ENCODE measurements at places on chromosomes 11 and 22.

GRCh38 chr22:50085211-50085972, at the start of gene MLC1:
Gene MLC1, minus strand, starts transcription at chr22:50085426. Its CDS starts 524 bp downstream, at chr22:50084902.
- no peak for DNase-seq

DNA sequence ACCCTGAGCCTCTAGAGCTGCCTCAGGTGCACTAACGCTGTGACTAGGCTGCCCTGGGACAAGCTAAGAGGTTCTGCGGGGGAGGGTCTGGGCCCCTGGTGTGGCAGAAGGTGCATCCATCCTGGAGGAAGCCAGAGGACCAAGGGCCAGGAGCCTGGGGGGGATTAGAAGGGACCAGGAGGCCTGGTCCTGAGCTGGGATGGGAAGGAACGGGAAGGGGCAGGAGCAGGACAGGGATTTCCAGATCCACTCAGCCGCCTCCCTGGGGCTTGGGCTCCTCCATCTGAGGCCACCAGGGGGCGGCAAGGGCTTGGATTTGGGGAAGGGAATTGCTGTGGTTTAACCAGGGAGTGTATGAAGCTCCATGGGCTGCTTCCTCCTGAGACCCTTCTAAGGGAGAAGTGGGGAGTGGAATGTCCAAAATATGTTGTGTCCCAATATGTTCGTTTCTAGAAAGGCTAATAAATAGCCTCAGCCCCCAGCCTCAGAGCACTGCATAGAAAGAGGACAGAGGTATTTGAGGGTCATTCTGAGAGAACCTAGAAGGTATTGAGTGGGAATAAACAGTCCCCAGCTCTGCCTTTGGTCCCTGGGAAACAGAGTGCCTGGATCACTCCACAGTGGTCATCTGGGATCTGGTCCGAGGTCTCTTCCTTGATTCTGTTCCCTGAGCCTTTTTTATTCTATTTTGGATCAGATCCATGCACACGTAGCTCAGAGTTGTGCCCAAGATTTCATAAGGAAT, 17.4 kb upstream of the PRAME start:
- no peak for DNase-seq

DNA sequence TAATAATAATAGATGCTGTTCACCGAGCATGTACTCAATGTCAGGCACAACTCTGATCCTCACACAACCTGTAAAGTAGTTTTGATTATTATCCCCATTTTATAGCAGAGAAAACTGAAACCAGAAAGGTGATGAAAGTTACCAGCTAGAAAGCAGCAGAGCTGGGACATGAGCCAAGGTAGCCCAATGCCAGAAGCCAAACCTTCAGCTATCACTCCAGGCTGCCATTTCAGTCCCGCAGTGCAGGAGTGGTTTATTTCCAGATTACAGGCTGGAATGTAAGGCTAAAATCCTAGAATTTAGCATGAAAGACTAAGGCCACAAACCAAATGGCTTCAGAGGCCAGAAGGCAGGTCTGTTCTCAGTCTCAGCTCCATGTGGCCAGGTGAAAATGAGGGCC, 108.8 kb downstream of the TENM4 start:
- no peak for DNase-seq

DNA sequence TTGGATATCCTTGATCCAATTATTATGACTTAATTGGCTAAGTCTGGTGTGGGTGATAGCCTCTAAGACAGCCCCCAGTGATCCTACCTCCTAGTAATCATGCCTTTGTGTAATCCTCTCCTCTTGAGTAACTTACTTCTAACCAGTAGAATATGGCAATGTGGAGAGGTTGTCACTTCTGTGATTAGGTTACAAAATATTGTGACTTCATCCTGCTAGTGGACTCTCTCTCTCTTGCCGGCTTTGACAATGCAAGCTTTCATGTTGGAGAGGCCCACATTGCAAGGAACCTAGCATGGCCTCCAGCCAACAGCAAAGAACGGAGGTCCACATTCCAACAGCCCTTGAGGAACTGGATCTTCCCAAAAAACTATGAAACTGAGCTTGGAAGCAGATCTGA, 19.5 kb downstream of the YPEL4 start:
- no peak for DNase-seq

- DNase-seq, result no peak
Measured at GRCh38 chr11:128235426-128235825, 351.9 kb downstream of the ETS1 start.

- no peak for DNase-seq
Measured at GRCh38 chr11:65526744-65527143, 1.9 kb downstream of the SCYL1 start.

- no peak for DNase-seq
Measured at GRCh38 chr11:70751142-70751734, 352.9 kb downstream of the CTTN start.

DNA sequence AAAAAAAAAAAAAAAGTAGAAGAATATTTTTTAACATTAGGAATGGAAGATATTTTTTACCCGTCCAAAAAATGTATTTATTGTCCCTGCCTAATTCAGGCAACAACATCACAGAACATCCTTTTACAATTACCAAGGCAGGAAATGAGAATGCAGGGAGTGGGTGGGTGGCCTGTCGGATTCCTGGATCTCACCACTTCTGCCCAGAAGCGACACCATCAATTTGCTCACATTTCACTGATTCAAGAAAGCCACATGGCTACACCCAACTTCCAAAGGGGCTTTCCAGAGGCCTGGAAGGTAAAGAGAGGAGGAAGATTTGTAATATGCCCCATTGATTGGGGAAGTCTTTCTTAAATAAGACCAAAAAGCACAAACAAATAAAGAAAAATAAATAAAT, 93.8 kb upstream of the CLPB start:
- no peak for DNase-seq

DNA sequence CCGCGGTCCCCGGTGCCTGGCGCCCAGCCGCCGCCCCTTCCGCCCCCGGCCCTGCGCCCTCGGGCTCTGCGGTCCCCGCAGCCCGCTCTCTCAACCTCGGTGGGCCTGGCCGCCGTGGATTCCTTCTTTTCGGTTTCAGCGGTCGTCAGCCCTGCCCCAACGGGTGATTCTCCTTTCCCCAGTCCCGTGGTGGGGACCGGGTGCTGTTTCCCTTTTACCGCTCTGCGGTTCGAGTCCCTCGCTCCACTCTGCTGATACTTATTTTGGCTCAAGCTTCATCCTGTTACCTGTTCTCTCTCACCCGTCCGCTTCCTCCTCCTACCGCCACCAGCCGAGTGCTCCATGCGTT, 494 bp downstream of the ZDHHC5 start:
- peak; percentile 25 for DNase-seq

DNA sequence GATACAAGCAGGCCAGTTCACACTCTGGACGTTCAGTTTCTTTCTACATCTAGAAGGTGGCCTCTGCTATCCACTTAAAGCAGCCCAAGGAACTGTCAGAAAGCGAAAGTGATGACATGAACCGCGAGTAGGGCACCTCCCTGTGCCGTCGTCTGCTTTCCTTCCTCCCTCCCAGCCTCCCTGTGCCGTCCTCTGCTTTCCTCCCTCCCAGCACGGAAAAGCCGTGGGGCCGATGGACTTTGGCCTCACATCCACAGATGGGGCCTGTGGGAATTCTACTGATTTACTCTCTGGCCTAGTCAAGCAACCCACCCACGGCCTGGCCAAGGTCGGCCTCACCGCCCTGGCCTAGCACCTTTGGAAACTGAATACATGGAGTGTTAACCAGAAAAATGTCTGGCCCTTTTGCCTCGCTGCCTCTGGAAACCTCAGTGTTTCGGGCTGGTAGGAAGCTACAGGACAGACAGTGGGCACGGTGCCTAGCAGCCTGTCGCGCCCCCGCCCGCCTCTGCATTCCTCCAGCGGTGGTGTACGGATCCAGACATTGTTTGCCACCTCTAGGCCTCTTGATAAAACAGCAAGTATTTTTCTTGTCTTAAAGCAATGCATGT, 14.2 kb downstream of the PEX26 start:
- DNase-seq, result no peak

DNA sequence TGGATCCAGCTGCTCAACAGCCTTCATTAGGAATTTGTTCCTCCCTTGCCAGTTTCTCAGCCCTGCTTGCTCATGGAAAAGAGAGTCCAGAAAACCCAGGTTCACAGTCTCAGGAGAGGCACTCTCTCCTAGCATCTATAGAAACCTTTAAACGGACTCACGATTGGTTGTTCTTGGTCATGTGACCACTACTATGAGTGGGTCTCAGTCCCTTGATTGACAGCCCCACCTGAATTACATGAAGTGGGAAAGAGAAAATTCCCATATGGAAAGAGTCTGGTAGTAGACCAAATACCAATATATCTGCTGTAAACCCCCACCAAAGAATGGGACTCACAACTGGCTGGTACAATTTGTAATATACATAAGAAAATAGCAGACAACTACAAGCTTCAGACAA, 54.4 kb downstream of the COMMD9 start:
- no peak for DNase-seq

- DNase-seq, result no peak
Measured at GRCh38 chr11:20596205-20597153, 2.9 kb upstream of the SLC6A5 start.

All from activated T-helper 1 cell treated with Interleukin-2 at 50 U/mL for 16 hours (primary cell).